NCI-H1930 (cell line): ENCODE measurements at places on chromosomes 7 and 10.

GRCh38 chr7:97020996-97021746, 3.5 kb downstream of the DLX5 start:
- DNase-seq: peak; percentile 76

GRCh38 chr10:69580435-69580834, 7.2 kb upstream of the NEUROG3 start:
- no peak for DNase-seq

GRCh38 chr7:105876964-105877601, 684 bp upstream of the ATXN7L1 start:
- peak; percentile 62 for DNase-seq

DNA sequence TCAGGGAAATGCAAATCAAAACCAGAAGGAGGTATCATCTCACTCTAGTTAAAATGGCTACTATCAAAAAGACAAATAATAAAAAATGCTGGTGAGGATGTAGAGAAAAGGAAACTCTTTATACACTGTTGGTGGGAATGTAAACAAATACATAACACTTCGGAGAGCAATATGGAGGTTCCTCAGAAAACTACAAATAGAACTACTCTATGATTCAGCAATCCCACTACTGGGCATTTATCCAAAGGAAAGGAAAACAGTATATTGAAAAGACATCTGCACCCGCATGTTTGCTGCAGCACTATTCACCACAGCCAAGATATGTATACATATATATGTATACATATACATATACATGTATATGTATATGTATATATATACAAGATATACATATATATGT, 94.2 kb downstream of the C10orf90 start:
- no peak for DNase-seq

- DNase-seq: no peak
These were observed 65.6 kb downstream of the FOXI2 start for GRCh38 chr10:127802531-127803095.

DNA sequence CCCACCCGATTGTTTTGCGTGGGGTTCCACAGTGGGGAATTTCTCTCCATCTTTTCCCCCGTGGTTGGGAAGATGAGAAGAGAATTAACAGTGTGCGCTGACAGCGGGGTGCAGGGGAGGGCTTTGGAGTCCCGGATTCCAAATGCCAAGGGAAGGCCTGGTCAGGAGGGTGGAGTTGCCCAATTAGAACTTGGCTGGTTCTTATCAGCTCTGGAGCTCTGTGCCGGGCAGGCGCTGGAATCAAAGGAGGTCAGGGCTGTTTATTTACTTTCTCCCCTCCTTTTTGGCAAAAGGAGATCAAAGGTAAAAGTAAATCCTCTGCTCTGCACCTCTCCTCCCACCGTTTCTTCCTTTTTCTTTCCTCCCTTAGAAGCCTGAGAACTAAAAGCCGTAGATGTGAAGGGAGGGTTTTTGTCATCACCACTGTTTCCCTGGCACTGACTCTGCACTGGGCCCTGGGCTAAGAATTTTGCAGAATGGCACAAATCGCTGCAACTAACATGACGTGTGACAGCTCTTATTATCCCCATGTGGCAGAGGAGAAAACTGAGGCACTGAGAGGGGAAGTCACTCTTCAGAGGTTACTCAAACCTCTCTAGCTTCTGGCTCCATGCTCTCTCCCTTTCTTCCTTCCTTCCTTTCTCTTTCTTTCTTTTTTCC, 95.2 kb upstream of the ZNF716 start:
- DNase-seq: no peak

DNA sequence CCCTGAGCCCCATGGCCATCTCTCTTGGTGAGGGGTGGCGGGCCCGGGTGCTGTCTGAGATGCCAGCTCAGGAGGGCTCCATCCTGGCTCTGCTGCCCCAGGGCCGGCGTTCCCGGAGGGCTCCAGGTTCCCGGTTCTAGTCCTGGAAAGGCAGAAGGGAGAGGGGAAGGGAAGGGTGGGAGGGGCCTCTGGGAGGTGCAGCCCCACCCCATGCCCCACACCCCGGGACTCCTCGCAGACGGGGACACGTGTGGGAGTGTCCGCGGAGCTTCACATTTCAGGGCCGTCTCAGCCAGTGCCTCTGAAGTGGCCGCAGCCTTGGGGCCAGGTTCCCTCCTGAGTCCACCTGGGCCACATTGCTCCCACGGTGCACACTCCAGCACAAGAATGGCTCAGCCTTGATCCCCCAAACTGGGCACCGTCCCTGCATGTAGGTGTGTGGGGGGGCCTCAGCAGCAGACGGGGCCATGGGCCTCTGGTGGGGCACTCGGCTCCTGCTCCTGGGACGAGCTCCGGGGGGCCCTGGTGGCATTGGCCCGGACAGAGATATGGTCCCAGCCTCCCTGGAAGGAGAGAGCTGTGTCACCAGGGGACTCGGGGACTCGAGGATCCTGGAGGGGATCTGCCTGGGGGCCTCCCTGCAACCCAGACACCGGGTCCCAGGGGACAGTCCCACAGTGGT, 5.8 kb downstream of the BHLHA15 start:
- DNase-seq: no peak

GRCh38 chr7:134126146-134126545, 994 bp upstream of the LRGUK start:
- DNase-seq: no peak

DNA sequence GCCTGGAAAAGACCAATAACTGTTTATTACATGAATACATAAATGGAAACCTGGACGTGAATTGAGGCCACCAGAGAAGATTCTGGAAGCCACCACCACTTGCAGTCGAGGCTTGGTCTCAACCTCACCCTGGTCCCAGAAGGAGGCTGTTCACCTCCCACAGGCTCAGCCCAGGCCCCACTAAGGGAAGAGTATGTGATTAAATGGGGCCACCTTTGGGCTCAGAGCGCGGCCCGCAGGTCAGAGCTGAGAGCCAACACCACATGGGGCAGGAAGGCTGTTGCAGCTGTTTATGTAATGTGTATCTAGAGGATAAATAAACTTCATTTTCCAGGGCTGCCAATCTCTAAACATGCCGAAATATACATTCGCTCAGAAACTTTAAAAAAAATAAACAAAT, 17.6 kb upstream of the FGFR2 start:
- DNase-seq: no peak

GRCh38 chr7:2542916-2543871, 12.1 kb downstream of the BRAT1 start:
- no peak for DNase-seq

GRCh38 chr10:93716766-93717165, 14.4 kb upstream of the FRA10AC1 start:
- no peak for DNase-seq

DNA sequence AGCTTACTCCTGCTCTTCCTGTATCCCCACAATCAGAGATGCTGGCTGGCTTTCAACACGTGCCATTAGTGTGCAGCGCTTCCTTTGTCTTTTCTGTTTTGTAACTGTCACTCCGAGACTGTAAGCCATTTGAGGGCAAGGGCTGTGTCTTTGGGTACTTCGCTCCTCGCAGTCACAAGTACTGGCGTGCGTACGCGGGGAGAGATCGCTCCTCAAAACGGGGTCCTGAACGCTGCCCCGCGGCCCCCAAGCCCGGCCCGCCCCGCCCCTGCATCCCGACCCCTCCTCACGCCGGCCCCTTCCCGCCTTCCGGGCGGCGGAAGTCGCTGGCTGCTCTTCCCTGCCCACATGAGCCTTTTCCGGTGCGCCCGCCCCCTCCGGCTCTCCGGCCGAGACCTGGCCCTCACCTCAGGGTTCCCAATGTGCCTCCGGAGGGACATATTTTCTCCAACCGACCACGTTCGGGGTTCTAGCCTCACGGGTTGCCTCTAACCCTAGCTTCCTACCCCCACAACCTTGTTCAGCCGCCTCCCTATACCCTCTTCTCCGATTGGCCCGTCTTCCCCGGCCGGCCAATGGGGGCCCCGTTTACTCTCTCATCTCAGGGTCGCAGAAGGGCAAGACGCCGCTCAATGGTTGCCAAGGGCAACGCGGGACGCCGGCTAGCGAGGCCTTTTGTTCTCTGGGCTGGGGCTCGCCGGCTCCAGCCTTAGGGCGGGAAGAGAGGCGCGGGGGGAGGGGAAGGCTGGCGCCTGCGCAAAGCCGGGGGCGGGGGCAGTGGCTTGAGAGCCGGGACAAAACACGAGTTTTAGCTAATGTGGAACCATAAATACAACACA, at the start of gene CEP41:
CEP41 (minus strand) TSS at position 490 of the 839 bp plus-strand sequence; CDS start at position 440, 50 bp downstream.
- DNase-seq: peak; percentile 95

DNA sequence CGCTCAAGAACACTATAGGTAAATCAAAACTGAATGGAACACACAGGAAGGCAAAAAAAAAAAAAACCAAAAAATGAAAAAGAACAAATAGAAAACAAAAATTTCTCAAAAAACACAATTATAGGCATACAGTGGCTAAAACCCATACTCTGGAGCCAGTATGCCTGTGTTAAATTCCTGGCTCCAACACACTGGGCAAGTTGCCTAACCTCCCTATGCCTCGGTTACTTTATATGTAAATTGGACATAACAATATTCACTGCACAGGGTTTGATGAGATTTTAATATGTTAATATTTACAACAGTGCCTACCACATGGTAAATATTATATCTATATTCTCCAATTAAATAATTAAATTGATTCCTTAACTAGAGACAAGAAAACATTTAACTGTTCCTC, 217.1 kb downstream of the HTR7 start:
- no peak for DNase-seq
